ENCODE measurements at places on chromosomes 7 and 10.

- DNase-seq, result no peak
These were observed 16.0 kb downstream of the AKR1C8 start for GRCh38 chr10:5168897-5169420.

DNA sequence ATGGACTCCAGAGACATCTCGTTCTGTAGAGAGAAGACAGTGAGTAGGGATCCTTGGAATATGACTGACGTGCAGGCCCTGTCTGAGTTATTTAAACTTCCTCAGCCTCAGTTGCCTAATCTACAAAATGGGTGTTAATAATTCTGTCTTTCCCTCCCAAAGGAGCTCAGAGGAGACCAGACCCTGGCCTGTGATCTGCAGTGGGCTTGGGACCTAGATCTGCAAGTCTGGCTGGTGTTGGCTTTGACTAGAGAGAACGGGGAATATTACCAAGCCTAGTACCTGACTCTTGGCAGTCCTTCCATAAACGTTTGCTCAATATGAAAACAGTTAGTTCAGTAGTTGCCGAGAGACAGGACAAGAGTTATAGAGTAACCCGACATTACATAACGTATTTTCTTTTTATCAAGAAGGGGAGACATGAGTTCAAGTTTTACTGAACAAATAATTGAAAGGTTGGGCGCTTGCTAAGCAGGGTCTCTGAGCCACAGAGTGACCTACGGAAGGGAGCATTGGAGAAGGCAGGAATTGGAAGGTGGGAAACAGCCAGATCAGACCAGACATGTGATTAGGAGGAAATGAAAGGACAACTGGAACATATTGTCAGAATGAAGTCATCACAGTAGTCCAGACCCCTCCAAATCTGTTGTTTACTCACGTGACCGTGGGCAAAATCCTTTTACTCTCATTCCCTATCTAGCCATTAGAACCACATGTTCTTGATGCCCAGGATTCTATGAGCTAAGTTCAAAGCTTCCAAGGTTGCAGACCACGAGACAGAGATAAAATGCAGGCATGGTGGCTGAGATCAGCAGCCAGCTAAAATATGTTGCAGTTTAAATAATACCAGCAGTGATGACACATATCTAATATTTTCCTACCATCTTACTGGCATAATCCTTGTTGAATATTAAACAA, 10.9 kb upstream of the CYP3A4 start:
- DNase-seq, result no peak

DNA sequence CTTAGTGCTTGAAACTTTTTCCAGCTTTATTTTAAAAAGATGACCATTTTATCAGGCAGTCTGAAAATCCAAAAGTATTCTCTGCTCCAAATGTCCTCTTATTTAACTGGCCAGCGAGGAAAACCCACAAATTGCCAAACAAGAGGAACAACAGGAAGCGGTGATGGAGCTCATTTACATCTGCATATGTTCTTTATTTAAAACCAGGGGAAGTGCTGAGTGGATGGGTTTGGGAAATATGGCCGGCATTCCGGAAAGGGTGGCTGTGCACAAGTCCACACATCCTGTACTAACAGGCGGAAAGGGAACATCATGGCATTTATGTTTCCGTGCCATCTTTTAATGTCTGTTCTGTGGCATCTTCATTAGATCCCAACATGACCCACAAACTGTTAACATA, 974.5 kb downstream of the LRMDA start:
- DNase-seq, result no peak

DNA sequence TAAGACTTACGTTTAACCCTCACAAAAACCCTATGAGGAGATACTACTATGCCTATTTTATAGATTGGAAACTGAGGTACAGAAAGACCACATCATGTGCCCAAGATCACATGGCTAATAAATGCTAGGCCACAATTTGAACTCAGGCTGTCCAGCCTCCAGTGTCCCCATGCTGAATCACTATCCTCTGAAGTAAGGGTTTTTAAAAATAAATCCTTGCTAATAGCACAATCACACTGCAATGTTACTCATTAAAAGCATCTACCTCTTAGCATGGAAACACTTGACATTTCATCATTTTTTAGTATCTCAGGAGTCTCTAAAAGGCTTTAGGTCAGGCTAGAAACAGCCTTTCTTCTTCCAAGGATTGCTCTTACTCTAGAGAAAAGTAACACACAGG, 50.0 kb upstream of the PPP1R3C start:
- no peak for DNase-seq

GRCh38 chr7:118855290-118855689, 630.8 kb downstream of the ANKRD7 start:
- DNase-seq, result no peak

DNA sequence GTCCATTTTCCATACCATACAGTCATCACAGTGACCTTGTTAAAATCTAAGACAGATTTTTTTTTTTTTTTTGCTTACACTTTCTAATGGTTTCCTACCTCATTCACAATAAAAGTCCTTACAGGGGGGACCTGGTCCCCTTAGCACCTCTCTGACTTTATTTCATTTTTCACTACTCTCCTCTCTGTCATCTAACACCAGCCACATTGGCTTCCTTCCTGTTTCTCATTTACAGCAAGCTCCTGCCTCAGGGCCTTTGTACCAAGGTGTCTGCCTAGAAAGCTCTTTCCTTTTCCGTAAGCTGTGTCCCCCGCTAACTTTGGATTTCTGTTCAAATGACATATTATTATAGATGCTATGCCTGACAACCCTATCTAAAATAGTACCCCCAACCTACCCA, 27.7 kb downstream of the CC2D2B start:
- DNase-seq, result no peak

DNA sequence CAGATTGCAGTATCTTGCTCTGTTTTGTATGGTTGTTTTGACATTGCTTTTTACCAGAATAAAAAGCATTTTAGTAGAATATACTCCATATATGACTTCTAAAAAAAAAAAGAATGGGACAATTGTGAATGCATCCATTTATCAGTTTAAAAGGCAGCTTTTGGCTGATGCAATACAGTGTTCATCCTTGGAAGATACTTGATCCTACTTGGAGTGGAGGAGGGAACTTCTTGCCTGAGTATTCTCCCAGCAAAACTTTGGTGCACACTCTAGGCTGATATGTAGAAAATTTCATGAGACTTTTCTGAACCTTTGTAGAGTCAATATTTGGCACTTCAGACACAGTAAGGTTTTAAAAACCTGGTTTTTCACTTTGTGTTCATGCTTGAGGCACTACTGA, 40.2 kb downstream of the WDR11 start:
- no peak for DNase-seq
